Esophagus squamous epithelium (tissue), 5 donors: ENCODE measurements at places on chromosomes 7 and 10.

DNA sequence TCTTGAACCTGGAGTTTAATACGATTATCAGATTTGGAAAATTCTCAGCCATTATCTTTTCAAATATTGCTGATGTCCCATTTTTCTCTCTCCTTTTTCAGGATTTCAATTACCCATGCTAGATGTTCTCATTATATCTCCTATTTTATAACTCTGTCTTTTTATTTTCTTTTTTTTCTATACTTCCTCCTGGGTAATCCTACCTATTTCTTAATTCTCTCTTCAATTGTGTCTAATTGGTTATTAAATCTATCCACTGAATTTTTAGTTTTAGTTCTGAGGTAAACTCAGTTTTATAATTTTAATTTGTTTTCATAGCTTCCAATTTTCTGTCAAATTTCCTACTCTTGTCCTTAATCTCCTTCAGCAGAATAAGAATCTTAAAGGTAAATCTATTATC, 15.6 kb downstream of the STEAP1 start:
- no peak for DNase-seq

DNA sequence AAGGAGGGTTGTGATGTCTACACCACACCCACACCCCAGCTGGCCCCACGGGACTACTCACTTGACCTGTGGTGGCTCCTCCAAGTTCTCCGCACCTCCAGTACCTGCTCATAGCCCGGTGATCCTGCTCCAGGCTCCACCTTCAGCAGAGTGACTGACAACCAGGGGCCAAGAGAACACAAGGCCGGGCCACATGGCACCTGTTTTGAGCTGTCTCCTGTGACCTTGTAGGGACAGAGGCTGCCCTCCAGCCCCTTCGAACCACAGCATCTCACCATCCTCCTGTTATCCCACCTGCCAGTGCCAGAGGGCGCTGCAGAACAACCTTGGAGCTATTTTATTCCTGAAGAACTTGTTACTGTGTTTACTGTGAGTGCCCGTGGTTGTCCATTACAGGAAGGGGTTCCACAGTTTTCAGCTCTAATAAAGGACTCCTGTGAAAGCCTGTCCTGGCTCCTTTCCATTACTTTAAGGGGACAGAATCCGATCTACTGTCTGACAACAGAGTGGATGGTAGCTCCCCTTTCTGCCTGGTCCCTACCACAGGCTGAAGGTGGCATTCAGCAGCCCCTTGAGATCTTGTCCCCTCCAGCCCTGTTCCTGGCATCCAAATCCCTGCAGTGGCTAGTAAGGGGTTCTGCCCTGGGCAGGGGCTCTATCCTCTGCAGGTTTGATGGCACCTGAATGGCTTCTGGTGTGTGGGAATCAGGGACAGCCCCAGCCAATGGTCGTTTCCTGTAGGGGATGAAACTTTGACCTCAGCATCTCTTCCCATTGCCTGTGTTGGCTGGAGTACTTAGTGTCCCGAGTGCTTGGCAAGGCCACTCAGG, 50.8 kb downstream of the C10orf120 start:
- DNase-seq: no peak

DNA sequence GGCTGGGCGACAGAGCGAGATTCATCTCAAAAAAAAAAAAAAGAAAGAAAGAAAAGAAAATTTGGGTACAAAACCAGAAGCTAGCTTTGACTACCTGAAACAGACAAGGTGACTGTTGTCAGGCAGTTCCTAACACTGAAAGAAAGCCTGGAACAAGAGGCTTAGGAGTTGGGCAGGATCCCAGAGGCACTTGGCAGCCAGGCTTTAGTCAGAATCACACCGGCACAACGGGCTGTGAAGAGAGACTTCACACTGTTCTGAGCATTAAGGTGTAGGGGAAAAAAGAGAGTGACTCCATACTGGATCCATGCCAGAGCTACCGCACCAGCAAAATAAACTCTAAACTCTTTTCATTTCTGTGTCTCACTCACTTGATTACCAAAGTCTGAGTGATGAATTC, 130.8 kb downstream of the ZNF467 start:
- DNase-seq: no peak

GRCh38 chr10:5943536-5943935, 33.8 kb downstream of the IL15RA start:
- DNase-seq: no peak

DNA sequence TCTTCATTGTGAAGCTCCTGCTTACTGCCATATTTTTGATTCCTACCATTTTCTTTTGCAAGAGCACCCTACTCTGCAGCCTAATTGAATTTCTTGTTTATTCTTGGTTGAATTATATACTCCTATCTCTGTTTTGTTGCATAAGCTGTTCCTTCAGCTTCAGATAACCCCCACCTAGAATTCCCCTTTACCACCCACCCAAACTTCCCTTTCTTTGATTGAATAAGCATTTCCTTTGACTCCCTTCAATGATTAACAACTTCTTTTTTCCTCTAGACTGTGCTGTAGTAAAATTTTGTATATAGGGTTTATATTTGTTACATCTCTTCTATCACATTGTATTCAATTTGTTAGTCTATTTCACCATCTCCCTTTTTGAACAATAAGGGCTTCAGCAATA, 168.1 kb downstream of the GPR37 start:
- DNase-seq: no peak

GRCh38 chr10:3167611-3168330, 4.8 kb downstream of the PITRM1 start:
- no peak for DNase-seq
